ENCODE measurements at places on chromosomes 13 and 19.

DNA sequence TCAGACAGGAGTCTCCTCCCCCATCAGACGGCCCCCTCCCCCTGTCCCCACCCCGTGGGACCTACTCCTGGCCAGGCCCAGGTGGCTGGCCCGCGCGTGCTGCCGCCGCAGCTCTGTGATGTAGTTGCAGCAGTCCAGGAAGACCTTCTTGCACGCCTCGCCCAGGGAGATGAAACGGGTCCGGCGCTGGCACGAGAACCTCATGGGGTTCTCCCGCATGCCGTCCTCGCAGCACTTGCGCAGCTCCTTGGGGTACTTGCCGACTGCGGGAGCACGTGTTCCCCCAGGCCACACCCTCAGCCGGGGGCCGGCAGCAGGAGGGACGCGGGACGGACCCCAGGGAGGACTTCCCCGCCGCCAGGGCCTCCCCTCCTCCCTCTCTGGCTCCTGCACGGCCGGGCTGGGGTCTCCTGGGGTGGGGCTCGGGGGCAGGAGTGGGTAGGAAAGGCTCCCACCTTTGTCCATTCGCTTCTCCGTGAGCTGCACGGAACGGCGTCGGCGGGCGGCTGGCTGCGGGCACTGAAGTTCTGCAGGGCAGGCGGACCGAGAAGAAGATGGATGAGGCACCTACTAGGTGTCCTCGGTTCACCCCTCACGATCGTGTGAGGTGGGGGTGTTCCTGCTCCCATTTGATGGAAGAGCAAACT, 13.3 kb downstream of the C3 start:
- no peak for ATAC-seq

DNA sequence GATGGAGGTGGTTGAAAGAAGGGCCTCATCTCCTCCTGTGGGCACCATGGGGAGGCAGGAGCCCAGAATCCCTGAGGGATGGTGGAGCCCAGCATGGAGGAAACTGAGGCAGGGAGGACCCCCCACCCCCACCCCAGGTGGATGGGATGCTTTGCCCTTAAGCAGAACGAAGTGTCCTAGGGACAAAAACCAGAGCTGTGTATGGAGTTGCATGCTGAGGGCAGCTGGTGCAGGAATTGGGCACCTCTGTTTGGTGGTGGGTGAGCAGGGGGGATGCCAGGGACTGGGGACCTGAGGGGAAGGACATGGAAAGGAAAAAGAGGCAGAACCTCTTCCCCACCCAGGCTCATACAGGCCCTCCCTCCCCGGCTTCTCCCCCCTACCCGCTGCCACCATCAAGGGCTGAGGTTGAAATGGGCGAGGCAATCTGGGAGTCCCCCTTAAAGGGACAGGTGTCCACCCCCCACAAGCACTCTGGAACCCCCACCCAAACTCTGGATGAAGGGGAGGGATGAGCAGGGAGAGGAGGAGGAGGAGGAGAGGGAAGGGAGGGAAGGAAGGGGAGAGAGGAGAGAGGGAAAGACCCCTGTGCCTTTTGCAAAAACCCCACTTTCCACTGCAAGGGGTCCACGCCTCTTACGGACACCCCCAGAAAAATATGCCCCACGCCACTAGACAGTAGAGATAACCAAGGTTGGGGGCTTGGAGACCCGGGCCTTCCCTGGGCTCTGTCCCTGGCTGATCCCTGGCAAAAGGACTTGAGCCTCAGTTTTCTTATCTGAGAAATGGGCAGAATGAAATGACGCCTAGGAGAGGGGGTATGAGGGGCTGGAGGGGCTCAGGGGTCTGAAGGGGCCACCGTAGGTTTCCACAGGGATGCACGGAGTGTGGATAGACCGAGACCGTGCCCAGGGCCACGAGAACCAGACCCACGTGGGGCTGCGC, 5.9 kb downstream of the ONECUT3 start:
- no peak for ATAC-seq

- no peak for ATAC-seq
Observed at GRCh38 chr19:55304279-55304978, 20.6 kb downstream of the BRSK1 start.

- ATAC-seq = no peak
Observed at GRCh38 chr19:17716309-17716929, 2.9 kb upstream of the MAP1S start.

GRCh38 chr19:48858984-48859710, 9.3 kb downstream of the PLEKHA4 start:
- ATAC-seq = peak; percentile 81

DNA sequence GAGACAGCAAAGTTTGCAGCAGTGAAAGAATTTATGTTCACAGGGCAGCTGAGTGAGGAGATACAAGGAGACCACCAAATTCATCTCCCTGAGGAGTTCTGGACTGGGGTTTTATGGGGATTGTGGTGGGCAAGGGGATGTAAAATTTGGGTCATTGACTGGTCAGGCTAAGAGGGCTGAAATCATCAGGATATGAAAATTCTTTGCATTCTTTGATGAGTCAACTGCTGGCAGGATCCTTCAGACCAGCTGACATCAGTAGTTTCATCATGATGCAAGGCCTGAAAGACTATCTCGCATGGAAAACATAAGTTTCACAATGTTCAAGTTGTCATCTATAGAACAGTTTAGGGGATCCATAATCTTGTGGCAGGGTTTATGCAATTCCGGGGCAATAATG, 869.5 kb upstream of the PCDH9 start:
- no peak for ATAC-seq

GRCh38 chr19:57688011-57688763, 6.4 kb downstream of the ZNF551 start:
- no peak for ATAC-seq

- no peak for ATAC-seq
Observed at GRCh38 chr13:19665427-19665859, 32.0 kb downstream of the MPHOSPH8 start.

DNA sequence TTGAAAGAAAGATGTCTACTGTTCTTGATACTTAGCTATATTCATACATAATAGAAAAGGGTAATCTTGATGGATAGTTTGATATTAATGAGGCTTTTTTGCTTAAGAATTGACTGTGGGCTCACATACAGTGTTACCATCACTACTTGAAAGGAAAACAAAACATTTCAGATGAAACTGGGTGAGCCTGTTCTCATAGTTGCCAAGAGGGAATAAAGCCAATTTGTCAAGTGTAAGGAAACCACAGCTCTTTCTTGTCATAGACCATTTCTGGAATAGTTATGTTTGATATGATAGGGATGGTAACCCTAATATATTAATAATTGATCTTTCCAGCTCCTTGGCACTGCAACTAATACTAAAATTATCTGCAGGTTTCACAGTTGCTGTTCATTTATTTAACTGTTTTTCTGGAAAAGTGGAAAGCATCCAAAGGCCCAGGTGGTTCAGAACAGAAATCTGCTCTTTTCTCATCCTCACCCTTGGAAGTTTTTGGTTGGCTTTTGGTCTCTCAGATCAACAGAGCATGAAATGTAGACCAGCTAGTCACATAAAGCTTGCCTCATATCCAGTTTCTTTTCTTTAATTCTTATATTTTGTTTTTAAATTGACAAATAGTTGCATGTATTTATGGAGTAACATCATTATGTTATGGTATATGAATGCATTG, 43.2 kb downstream of the ARHGEF7 start:
- ATAC-seq = no peak

GRCh38 chr19:6030214-6030507, 52.2 kb upstream of the RANBP3 start:
- no peak for ATAC-seq

- peak; percentile 92 for ATAC-seq
Observed at GRCh38 chr19:41595258-41595889, 19.4 kb downstream of the CEACAM21 start.

GRCh38 chr13:29487466-29488454, 107.7 kb downstream of the SLC7A1 start:
- no peak for ATAC-seq

GRCh38 chr19:1862424-1863327, 703 bp downstream of the KLF16 start:
- peak; percentile 1 for ATAC-seq

GRCh38 chr19:19451429-19452242, 46.2 kb downstream of the GATAD2A start:
- peak; percentile 73 for ATAC-seq

GRCh38 chr13:40671956-40672764, 5.7 kb upstream of the FOXO1 start:
- ATAC-seq = peak; percentile 79

All from activated CD4-positive, CD25-positive, alpha-beta regulatory T cell treated with anti-CD3 and anti-CD28 coated beads, Interleukin-2, amount 50 U/mL, for 24 hours (primary cell).